GM10248 (cell line): ENCODE measurements at places on chromosomes 11 and 22.
A peak's percentile ranks its signal among the peaks of the same experiment; 100 is the strongest.

- DNase-seq, result no peak
These were observed 26.1 kb downstream of the TCIRG1 start for GRCh38 chr11:68064926-68065325.

- DNase-seq, result no peak
These were observed 56.4 kb downstream of the PARVA start for GRCh38 chr11:12433571-12434324.

GRCh38 chr11:47461876-47462275 lies 12.9 kb upstream of the RAPSN start:
- DNase-seq, result no peak

DNA sequence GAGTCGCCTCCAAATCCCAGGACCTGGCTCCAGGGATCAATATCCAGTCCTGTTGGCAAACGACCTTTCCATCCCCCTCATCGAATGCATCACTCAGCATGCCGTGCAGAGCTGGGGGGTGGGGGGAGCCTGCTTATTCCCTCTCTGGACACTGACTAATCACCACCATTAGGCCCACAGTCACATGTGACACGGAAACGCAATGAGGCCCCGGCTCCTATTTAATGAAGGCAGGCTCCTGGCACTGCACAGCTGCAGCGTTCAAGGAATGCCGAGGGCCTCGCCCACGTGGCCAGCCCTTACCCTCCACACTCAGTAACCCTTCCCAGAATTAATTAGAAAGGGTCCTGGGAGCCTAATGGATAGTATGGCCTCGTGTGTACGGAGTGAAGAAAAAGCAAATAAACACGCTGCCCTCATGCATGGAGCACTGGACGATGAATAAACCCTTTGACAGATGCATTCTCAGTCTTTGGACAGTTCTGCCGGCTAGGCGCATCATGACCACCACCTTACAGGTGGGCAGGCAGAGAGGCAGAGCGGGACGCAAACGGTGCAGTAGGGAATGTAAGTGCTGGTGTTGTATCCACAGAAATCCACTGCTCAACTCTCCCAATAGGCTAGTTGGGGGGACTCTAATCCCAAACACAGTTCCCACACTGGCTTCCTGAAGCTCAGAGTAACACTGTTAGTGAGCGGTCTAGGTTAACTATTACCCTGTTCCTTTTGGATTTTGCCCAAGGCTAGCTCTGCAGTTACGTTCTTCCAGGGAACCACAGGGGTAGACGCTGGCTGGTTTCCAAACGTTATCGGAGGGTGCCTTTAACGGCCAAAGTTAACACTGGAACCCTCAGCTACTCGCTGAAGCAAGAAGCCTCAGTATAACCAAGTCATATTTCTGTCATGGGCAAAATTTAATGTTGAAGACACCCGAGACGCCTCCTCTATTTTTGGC lies 490.1 kb downstream of the OPCML start:
- DNase-seq, result no peak

GRCh38 chr11:20117291-20117690 lies 43.0 kb downstream of the DBX1 start:
- DNase-seq, result no peak

DNA sequence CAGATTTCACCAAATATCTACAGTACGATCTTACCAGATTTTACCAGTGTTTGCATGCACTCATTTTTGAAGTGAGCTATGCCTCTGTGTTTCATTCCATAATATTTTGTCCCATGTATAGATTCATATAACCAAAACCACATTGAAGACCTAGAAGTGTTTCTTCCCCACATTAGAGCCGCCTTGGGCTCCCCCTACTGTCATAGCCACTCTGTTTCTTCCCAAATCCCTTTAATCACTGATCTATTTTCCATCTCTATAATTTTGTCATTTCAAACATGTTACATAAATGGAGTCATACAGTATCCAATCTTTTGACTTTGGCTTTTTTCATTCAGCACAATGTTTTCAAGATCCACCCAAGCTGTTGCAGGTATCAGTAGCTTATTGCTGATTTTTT lies 12.7 kb downstream of the MRGPRX3 start:
- no peak for DNase-seq

DNA sequence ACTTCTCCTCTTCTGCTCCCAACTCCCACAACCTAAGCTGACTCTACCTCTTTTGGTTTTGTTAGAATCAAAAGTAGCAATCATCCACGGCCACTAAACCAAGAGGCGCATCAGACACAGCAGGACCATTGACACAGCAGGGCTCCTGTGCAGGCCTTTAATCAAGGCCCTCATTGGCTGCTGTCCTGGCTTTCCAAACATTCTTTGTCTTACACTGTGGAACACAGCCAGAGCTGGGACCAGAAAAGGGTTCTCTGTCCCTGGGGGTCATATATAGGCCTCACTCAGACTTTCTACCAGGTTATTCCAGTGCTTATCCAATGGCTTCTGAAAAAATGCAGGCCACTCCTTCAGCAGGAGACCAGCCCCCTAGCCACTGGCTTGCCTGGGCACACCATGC lies 212.7 kb upstream of the NTM start:
- DNase-seq, result no peak

DNA sequence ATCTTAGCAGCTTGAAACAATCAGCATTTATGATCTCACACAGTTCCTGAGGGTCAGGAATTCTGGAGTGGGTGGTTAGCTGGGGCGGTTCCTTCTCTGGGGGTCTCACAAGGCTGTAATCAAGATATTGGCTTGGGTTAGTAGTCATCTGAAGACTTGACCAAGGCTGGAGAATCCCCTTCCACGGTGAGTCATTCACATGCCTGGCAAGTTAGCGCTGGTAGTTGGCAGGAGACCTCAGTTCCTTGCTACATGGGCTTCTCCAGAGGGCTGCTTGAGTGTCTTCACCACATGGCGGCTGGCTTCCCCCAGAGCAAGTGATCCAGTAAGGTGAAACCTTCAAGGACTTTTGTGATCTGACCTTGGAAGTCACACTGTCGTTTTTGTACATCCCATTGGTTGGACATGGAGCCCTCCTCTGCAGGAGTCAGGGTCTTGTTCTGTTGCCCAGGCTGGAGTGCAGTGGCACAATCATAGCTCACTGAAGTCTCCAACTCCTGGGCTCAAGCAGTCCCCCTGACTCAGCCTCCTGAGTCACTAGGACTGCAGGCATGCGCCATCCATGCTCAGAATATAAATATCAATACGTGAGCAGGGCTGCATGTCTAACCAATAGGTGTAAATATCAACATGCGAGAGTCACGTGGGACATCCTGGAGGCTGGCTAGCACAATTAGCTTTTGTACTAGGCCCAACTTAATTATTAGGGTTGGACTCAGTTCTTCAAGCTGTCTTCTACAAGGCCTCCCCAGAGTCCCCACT lies 7.2 kb upstream of the NIPSNAP1 start:
- no peak for DNase-seq

DNA sequence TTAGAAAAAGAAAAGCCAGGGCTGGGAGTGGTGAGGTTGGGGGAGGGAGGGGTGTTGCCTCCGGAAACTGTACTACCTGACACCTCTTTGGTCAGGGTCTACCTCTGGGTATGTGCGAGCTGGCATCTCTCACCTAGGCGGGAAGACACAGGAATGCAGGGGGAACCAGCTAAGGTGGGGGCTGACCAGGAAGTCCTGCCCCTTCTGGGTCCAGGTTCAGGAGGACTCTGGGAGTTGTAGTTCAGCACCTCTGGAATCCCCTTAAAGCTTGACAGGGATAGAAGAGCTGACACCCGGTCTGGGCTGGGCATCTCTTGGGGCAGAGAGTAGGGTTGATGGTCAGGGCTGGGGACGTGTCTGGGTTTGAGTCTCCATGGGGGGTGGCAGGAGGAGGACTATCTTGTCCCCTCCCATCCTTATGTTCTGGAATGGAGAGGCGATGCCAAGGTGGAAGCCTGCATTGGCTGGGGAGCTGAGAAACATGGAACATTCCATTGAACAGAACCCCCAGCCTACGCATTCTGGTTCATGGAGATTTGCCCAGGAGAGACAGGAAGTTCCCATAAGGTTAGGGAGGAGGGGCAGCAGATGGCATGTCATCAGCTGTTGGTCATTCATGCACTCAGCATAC lies 2.1 kb upstream of the KIAA1671 start:
- no peak for DNase-seq

DNA sequence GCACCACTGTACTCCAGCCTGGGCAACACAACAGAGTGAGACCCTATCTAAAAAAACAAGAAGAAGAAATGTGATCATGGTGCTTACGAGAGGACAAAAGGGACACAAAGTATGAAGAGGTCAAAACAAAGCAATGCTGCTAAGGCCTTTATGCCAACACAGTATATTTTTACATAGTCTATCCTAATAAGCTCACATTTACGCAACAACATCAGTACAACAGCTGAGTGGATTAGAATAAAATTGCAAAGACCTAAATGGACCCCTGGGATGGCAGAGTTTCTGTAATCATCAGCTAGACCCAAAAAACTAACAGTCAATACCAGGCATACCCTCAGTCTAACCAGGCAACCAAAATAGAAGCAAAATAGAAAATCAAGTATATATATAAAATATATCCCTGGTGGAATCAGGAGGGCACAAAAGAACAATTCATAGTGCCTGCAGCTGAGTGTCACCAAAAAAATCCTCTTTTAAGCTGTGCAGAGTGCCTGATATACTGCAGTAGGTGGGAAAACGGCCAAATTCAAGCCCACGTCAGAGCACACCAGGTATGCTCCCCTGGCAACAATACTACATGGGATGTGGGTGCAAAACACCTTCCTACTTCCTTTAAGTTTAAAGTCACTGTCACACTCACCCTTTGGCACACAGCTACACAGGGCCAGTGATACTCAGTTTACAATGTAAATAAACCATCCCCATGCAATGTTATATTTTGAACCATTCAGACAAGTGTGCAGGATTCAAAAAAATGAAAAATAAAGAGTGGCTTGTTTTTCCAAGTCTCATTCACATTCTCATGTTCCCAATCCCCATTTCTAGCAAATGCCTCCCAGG lies 57.8 kb downstream of the RBFOX2 start:
- DNase-seq, result no peak

- peak; percentile 65 for DNase-seq
These were observed 17.2 kb upstream of the OR5B21 start for GRCh38 chr11:58525037-58525614.

GRCh38 chr11:33005175-33005574 lies 10.5 kb upstream of the DEPDC7 start:
- no peak for DNase-seq

DNA sequence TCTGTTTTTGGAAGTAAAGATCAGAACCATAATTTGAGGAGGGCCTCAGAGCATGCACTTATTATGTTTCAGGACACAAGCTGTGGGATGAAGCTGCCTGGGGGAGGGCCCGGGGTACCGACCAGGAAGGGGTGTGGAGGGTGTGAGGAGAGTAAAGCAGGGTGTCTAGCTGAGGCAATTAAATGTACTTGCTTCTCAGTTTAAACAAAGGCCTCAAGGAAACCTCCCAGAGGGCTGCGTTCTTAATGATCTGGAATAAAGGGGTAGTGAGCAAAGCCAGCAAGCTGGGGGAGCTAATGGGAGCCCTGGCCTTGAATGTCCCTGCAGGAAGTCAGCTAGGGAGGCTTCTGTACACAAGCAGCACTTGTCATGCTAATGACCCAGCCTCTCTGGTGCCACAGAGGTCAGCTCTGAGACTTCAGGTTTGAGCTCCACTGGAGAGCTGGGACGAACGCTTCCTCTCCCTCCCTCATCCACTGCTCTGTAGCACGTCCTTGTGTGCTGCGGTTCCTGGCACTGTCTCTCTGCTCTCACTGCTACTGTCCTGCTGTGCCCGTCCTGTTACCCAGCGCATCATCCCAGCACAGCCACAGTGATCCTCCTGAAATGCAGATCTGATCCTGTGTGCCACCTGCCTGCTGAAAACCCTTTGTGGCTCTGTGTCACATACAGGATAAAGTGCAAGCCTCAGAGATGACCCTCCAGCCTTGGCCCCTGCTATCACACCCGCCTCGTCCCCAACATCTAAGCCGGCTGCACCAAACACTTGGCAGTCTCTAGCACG lies 159.7 kb downstream of the DBX1 start:
- DNase-seq, result no peak

DNA sequence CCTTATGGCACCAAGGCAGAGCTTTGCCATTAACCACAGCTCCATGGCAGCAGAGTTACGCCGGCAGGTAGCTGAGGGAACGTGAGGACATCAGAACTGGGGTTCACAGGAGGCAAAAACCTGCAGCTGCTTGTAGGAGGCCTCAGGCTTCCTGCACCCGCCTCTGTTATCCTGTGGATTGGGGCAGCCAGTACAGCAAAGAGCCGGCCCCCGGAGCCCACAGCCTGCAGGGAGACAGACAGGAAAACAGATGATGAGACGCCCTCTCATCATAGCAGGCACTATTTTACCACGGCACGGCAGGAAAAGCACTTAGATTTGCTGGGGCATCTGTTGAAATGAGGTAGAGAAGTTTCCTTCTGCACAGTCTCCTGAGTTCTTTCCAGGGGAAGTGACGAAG lies 870.3 kb downstream of the TBC1D22A start:
- no peak for DNase-seq

DNA sequence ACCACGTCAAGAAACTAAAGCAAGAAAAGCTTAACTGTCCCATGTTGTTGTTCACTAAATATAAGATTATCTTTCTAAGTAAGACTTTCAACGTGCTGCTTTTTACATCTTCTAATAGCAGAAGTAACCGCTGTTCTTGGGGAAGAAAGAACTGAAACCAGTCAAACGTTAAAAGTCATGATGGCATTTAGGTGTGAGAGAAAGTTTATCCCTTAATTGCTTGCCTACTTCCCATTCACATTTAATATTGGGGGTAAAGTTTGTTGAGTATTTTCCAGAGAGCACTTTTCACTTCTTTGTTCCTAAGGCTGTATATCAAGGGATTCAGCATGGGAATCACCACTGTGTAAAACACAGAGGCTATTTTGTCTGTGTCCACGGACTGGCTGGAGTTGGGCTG lies 970 bp downstream of the OR5B21 start:
- no peak for DNase-seq

GRCh38 chr22:27032091-27032761 lies 374.8 kb downstream of the MIAT start:
- no peak for DNase-seq

DNA sequence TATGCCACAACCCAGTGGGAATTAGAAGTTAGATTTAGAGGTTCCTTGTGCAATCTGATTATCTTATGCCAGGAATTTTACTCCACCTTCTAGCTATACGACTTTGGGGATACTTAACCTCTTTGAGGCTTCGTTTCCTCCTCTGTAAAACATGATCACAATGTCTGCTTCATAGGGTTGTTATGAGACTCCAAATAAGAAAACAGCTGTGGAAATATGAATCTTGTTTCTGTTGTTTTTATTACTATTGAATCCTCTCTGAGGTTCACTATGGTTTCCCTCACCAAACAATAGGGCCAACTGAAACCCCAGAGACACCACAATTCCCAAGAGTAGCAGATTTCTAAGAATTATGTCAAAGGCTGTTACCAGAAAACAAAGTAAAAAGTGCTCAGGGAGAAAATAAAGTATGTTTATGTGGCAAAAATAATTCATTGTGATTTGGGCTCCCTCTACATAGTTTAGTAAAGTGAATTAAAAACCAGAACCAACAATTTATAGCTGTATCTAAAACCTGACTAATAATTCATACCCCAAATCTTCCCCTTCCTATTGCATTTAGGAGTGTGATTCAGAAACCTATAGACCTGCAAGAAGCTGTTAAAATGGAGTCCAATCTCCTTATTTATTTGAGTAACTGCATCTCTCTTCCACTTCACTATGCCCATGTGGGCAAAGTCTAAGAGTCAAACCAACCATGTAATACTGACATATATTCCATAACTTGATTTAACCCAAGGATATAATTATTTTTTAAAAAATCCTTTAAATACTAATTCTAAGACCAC lies 38.4 kb downstream of the AMBRA1 start:
- DNase-seq, result no peak
